ENCODE measurements at places on chromosomes 2 and 18. TPM values are rescaled to one million over a fixed set of nuclear protein-coding genes. Genes with fewer than 3 reads are reported as not detected.

GRCh38 chr2:44348400-44348799, 12.9 kb downstream of the PREPL start:
- DNase-seq: peak; percentile 49
- H3K27me3 ChIP-seq: no peaks in the 10 kb centered on the region
- peak overlapping the region; percentile 49 for H3K4me3 ChIP-seq
- H3K27ac ChIP-seq: peak overlapping the region; percentile 54

DNA sequence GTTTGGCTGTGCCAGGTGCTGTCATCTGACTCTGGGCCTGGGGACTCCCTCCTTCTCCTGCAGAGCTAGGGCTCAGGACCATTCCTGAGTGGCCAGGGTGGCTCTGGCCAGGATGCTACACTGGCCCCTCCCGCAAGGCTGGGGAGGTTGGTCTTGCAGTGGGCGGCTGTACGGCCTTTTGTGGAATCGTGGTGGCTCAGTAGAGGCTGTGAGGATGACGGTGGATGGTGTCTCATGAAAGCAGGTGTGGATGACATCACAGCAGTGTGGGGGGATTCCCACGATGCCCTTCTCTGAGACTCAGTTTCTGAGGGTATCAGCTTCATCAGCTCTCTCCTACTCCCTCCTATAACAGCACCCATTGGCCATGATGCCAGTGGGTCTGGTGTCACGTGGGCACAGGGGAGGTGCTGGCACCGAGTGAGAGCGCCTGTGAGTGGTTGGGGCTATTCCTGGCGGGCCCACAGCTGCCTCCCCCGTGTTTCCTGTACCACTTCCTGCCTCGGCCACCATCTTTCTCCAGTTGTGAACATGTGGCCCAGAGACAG, 144.2 kb upstream of the HDAC4 start:
- no peaks in the 10 kb centered on the region for H3K4me1 ChIP-seq
- H3K27me3 ChIP-seq: peaks cover 7% of the 10 kb centered on the region
- no peak overlapping the region for H3K27ac ChIP-seq
- H3K4me3 ChIP-seq: no peak overlapping the region
- no peak for DNase-seq

GRCh38 chr18:57995331-57995730, 48.7 kb upstream of the NEDD4L start:
- peaks cover 20% of the 10 kb centered on the region for H3K4me1 ChIP-seq
- H3K27ac ChIP-seq: no peak overlapping the region
- peaks cover 42% of the 10 kb centered on the region for H3K27me3 ChIP-seq

DNA sequence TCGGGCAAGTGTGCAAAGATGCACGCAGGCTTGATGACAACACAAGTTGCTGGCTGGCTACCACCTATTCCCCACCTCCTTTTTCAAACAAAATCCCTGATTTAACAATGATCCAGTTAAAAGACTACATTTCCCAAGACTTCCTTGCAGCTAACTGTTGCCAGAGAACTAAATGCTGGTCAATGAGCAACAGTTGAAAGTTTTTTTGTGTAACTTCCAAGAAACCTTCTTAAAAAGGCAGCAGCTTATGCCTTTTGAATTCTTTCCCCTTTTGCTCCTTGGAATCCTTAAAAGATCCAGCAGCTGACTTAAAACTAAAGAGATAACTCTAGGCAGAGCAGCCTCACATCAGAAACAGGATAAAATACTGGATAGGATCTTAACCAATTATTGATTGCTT, 38.5 kb downstream of the NPHP1 start:
- H3K36me3 ChIP-seq: no peaks in the 10 kb centered on the region
- H3K27me3 ChIP-seq: no peaks in the 10 kb centered on the region
- DNase-seq: no peak
- H3K4me1 ChIP-seq: peaks cover 6% of the 10 kb centered on the region
- no peak overlapping the region for H3K4me3 ChIP-seq

Gene BUB1
- total RNA-seq: 16.0 TPM

DNA sequence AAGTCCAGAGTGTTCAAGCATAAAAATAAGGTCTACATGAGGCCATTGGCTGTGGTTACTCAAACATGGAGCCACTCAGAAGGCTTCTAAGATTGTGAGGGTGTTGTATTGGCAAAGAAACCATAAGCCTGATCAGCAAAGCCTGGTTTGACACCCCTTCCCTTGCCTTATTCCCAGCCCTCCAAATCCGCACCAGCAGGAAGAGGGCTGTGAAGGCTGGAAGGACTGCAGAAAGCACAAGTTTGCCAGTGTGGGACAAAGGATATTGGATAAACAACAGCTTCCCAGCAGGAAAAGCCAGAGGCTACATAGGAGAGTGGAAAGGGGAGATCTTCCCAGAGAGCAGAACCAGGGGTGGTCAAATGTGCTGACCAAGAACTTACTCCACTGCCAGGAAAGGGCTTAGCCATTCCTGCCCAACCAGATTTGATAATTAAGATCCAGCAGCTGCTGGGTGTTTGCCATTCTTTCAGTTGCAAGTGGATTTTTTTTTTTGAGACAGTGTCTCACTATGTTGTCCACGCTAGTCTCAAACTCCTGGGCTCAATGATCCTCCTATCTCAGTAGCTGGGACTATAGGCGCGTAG, 1.5 kb upstream of the PRKAG3 start:
- no peak overlapping the region for H3K4me3 ChIP-seq
- no peaks in the 10 kb centered on the region for H3K36me3 ChIP-seq
- H3K4me1 ChIP-seq: peaks cover 19% of the 10 kb centered on the region
- no peak for DNase-seq

DNA sequence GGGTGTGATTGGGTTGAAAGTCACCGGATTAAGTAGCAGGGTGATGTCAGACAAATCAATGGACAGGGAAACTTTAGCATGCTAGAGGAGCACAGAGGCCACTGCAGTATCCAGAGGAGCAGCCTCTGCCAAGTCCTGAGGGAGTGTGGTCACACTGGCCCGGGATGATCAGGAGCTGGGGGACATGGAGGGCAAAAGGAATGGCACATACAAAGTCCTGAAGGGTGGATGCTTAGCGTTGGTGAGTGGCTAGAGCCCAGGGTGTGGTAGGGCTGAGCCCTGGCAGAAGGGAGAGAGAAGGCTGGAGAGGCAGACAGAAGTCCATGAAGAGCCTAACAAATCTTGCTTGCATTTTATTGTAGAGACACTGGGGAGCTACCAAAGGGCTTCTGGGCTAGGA, 58.9 kb downstream of the RHBDD1 start:
- H3K36me3 ChIP-seq: peaks cover 19% of the 10 kb centered on the region
- H3K27ac ChIP-seq: peak overlapping the region; percentile 29

DNA sequence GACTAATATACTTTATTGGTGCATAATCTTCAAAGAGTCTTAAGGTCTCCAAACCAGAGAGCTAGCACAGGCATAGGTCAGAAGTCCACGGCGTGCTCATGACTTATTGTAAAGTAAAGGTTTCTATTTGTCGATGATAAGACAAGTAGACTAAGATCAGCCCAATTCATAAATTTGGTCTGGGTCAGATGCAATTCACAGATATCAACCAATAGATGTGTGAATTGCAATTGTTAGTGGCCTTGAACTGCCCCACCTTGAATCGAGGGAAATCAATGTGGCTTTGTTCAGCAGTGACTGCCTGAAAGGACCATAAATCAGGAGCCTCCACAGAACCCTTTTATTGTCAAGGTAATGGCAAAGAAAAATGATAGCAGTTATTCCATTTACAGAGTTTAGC, 39.1 kb upstream of the CPS1 start:
- no peaks in the 10 kb centered on the region for H3K36me3 ChIP-seq
- no peaks in the 10 kb centered on the region for H3K4me1 ChIP-seq
- H3K4me3 ChIP-seq: no peak overlapping the region
- no peak overlapping the region for H3K27ac ChIP-seq
- no peak for DNase-seq

DNA sequence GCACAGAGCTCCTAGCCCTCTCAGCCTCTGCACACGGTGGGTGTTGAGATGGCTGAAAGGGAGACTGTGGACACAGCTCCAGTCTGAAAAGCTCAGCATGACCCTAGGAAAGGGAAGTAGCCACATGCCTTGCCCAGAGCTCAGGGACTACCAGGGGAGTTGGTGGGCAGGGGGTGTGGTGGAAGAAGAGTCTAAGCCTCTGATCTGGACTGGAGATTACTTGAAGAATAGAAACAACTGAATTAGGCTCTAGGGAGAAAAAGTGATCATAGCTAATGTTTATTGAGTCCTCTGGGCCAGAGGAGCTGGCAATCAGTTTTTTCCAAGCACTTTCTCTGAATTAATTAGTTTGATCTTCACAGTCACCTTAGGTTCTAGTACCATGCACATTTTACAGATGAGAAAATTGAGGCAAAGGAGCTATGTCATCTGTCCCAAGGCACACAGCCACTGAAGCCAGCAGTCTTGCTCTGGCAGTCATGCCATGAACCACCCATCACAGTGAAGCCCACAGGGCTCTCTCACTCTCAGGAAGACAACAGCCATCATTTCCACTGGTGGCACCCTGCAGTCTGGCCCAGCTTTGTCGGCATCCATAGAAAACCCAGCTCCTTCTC, 10.3 kb downstream of the SDC1 start:
- H3K4me3 ChIP-seq: no peak overlapping the region
- peaks cover 18% of the 10 kb centered on the region for H3K4me1 ChIP-seq
- no peak for DNase-seq

- no peak overlapping the region for H3K27ac ChIP-seq
- peaks cover 1% of the 10 kb centered on the region for H3K27me3 ChIP-seq
- H3K4me1 ChIP-seq: no peaks in the 10 kb centered on the region
- H3K36me3 ChIP-seq: peaks cover 7% of the 10 kb centered on the region
- no peak for DNase-seq
Measured at GRCh38 chr2:123895651-123896050, 129.4 kb upstream of the CNTNAP5 start.

Gene CD8B2
- total RNA-seq: not detected

Gene REG3G
- not detected for total RNA-seq

- peaks cover 23% of the 10 kb centered on the region for H3K4me1 ChIP-seq
- H3K4me3 ChIP-seq: no peak overlapping the region
Measured at GRCh38 chr2:45675263-45675812, 23.9 kb downstream of the PRKCE start.

Gene CYP1B1
- total RNA-seq: not detected

Gene GRHL1
- total RNA-seq: 0.27 TPM

DNA sequence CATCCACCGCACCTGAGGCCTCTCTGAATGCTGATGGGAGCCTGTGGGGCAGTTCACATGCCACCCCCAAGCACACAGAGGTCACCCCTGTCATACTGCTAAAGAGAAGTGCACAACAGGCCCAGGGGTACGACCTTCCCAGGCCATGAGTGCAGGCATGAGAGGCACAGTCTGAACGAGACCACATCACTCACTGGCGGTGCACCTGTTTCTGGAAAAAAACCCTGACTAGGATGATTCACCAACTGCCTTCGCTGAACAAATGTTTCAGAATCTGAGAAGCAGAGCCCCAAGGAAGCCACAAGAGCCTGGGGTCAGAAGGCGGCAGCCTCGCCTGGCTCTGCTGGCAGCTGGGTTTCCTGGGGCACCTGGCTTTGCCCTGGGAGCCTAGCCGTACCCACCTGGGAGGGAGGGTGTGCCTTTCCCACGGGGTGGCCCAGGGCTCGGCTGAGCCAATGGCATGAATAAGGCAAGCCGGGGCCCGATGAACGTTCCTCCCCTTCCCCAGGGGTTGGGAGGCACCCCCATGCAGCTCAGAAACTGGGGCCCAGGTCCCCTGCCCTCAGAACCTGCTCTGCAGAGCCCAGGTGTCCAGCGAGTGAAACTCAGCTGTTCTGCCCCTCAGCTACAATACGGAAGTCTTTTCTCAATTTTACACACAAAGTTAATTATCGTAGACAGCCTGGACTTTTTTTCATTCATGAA, 73.8 kb downstream of the HDAC4 start:
- H3K27me3 ChIP-seq: no peaks in the 10 kb centered on the region
- peaks cover 8% of the 10 kb centered on the region for H3K36me3 ChIP-seq

DNA sequence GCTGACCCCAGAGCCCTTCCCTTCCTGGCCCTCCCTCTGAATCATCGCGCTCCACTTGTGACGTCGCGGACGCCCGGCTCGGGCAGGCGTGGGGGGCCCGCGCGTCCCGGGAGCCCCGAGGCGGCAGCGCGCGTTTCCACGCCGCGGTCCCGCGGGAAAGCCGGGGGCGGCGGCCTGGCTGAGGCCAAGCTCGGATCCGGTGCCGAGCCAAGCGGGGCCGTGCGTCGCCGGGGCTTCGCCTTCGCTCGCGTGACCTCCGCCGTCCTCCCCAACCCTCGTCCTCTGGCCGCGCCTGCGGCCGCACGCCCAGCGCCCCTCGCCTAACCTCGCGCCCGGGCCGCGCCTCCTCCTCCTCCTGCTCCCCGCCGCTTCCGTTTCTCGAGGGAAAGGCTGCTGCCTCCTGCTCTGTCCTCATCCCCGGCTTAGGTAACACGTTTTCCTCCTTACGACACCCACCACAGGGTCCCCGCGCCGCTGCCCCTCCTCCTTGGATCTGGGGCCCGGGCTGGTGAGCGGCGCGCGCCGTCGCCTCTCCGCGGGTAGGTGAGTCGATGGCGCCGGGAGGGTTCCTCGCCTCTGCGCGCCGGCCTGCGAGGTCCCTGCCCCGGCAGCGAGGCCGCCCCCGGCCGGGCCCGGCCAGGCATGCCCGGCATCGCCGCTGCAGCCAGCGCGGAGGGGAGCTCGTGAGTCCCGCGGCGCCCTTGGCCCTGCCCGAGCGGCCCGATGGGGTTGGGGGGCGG, at the start of gene INPP1:
TSS of gene INPP1 (plus strand) at position 54 of the 740 bp plus-strand sequence. CDS start 16,514 bp downstream, outside the sequence.
- peak; percentile 42 for DNase-seq
- H3K36me3 ChIP-seq: no peaks in the 10 kb centered on the region
- H3K4me1 ChIP-seq: peaks cover 27% of the 10 kb centered on the region
- H3K4me3 ChIP-seq: peak within 1 kb of the TSS; percentile 96
- no peaks in the 10 kb centered on the region for H3K27me3 ChIP-seq

DNA sequence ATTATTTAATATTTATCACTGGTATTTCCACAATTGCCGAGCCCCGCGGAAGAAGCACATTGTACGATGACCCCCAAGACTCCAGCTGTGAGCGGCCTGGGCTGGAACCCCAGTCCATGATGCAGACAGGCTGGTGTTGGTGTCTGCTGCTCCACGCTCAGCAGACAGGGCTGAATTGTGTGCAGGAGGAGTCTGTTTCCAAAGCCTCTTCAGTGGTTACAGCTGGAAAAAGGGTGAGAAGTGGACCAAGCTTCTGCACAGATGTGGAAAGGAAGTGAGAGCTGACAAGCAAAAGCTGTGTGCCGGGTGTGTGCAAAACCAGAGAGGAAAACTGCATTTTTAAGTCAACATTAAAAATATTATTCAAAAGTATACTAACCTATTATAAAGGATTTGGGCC, 500.4 kb downstream of the GALR1 start:
- H3K4me1 ChIP-seq: no peaks in the 10 kb centered on the region
- H3K27ac ChIP-seq: no peak overlapping the region
